RKO (cell line): ENCODE measurements at places on chromosomes 5 and 9.

GRCh38 chr5:109876941-109877669, 187.4 kb downstream of the MAN2A1 start:
- DNase-seq = no peak

DNA sequence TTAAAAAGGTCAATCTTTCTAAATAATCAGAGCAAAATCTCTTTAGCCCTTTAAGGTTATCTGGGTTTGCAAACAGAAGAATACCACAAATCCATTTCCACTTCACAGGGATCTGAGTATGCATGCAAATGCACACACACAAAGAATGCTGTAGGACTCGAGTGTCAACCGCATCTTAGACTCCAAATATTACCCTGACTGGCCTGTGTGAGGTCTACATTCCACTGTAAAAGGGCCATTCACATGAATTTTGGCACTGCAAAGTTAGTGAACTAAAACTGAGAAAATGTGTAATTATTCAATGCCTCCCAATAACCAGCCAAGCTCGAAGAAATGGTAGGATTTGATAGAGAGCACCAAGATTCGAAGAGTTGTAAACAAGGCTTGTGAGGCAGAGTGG, 199.9 kb downstream of the AGTPBP1 start:
- DNase-seq = no peak

GRCh38 chr9:92440751-92441046, 16.4 kb upstream of the OMD start:
- DNase-seq = no peak

- DNase-seq = no peak
Measured at GRCh38 chr9:88930716-88931115, 60.6 kb upstream of the S1PR3 start.

GRCh38 chr5:116632890-116633289, 58.3 kb upstream of the SEMA6A start:
- no peak for DNase-seq

DNA sequence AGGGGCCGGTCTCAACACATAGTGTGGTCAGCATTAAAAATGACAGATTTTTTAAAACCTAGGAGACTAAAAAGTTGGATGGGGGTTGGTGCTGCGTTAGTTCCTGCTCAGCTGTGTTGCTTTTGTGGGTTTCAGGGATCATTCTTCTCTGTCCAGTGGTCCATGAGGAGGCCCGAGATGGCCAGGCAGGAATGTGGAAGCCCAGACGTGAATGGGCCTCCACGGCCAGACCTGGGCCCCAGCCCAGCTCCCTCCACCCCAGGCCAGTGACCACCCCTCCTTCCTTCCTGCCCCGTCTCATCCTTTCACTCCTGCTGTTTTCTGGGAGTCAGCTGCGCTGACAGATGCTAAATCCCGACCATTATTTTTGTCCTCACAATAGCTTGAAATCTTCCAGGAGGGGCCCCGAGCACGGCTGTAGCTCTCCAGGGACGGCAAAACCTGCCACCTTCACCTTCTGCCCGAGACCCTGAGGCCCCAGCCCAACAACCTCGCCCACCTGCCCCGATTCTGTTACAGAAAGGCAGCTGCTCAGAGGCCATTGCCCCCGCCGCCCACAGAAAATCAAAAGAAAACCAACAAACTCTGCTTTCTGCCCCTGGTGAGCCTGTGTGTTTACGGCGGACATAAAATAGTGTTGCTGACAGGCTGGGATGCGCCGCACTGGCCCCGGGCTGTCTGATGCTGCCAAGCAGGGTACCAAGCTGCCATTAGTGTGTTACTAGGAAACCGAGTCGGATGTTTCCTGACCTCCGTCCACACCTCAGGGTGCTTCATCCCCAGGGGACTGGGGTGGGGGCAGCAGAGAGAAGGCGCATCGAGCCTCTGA, 83.7 kb upstream of the SARDH start:
- DNase-seq = no peak

DNA sequence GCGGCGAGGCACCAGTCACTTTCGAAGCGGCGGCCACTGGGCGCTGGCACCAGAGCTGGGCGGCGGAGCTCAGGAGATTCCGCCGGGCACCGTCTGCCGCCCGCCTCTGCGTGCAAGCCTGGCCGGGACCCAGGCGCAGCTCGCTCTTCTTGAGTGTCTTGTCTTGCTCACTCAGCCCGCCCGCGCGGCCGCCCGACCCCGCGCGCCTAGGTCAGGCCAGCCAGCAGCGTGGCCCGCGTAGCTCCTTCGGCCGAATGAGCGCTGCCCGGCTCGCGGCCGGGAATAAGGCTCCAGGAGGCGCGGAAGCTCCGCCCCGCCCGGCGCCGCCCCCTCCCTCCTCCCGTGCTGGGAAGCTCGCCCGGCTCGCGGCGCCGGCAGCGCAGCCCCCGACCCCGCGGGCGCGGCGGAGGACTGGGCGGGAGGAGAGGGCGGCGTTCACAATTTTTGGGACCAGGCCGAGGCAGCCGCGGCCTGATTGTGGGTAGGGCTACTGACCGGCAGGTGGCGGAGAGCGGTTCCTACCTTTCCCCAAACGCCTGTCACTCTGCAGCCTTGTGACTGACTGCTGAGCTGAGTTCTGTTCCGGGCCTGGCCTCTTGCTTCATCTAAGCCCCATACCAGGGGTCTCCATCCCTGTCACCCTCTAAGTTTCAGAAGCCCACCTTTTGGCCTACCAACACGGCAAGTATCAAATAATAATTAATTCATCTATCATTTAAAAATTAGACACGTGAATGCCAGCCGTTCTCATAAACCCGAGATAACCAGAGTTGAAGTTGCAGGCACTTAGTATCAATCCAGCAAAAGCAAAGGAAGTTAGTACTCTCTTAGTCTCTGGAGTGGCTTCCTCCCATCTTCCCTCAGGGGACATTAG, at the start of gene HBEGF:
HBEGF (minus strand) TSS at position 256 of the 874 bp plus-strand sequence. CDS start 275 bp downstream, outside the sequence.
- peak; percentile 84 for DNase-seq
